Putamen (tissue), 1 donor: ENCODE measurements at places on chromosomes 2 and 18.
A peak's percentile ranks its signal among the peaks of the same experiment; 100 is the strongest.

- no peak for DNase-seq
Measured at GRCh38 chr18:37335409-37335736, 230.2 kb downstream of the CELF4 start.

DNA sequence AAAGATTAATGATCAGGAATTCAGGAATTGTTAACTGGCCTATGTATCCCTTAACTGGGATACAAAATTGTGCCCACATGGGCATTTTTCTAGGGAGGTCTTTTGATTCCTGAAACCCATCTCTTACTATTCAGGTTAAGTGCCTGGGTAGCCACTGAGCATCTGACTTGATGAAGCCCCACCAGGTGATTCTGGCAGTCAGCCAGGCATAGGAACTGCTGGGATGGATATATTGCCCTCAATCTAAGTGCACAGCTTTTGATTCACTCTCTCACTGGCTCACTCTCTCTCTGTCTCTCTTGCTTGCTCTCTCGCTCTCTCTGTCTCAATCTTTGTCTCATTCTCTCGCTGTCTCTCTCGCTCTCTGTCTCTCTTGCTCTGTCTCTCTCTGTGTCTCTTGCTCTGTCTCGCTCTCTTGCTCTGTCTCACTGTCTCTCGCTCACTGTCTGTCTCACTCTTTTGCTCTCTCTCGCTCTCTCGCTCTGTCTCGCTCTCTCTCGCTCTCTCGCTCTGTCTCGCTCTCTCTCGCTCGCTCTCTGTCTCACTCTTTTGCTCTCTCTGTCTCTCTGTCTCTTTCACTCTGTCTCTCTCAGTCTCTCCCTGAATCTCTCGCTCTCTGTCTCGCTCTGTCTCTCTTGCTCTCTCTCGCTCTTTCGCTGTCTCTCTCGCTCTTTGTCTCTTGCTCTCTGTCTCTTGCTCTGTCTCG lies 22.3 kb downstream of the INPP1 start:
- no peak for DNase-seq

DNA sequence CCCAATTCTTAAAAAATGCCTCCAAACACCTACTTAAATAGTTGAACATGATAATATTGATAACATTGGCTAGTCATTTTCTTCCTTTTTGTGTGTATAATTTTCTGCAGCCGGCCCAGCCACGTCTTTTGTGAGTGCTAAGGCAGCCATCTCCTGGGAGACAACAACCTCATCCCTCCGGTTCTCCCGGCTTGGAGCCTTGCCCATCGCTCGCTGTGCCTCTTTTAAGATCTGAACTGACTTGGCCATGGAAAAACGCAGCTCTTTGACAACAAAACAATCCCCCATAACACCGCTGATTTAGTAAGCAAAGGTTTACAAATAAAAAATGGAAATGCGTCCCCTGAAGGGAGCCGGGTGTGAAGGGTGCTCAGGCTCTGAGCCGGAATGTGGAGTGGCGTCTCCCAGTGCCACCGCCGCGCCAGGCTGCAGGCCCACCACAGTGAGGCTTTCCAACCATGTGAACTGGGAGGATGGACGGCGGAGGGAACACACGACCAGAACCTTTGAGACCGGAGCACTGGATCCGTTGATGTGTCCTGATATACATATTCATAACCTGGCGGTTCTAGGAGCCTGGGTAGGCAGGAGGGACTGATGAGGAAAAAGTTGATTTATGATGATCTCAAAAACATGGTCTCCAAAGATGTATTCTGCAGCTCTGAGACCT lies 87.4 kb downstream of the SMIM21 start:
- no peak for DNase-seq

DNA sequence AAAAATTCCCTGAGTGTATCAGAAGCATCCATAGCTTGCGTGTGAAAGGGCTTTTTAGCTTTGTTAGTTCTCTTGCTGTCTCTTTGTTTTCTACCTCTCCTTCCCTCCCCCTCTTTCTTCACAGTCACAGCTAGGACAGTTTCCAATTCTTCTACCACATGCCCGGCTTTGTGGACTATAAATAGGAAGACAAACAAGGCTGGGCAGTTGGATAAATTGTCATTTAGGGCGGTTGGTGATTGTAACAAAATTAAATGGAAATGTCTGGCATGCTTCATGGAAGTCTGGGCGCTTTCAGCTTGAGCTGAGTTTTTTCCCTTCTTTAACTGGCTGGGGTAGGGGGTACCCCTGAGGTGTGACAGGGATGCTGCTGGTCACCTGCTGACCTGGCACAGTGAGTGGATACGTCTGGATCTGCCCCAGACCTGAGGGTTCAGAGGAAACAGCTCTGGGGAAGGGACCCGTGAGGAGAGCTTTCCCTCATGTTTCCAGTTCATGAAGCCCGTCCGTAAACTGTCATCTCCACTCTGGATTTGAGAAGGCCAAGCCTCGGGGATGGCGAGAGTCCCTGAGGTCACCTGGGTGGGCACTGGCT lies 29.0 kb upstream of the GIGYF2 start:
- DNase-seq, result peak; percentile 87

GRCh38 chr18:23964282-23965238 lies 50.0 kb upstream of the TTC39C start:
- DNase-seq, result no peak

DNA sequence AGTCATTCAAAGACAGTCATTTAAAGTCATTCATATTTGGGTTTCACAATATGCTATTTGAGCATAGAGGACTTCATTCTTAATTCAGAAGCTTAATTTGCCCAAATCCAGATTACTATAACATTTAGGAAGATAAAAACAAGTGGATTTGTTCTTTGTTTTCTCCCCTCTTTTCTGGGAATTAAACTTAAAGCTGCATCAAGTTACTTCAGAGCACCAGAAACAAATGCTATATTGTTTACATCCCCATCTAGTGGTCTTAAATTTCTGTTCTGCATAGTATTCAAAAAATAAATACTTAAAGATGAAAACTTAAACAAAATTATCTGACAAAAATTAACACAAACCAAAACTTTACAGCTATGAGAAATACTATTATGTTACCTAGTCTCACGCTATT lies 34.7 kb upstream of the MARCHF7 start:
- DNase-seq, result no peak
